NCI-H1105 (cell line): ENCODE measurements at places on chromosomes 3 and 15.
A peak's percentile ranks its signal among the peaks of the same experiment; 100 is the strongest.

DNA sequence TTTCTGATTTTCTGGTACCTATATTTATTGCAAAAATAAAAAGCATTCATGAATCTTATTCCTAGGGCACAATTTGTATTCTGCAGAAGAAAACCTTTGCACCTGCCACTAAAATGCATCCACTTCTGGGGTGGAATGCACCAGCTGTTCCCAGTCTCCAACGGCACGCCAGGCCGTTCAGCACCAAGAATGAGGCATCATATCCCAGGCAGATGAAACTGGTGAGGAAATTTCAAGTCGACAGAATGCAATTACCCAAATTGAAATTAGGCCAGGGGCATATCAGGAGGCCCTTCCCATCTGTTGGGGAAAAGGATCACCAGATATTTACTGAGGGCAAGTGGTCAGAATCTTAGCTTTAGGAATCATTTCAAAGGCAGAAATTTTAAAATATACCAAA is 13.6 kb upstream of the RBMS3 start:
- no peak for DNase-seq

- DNase-seq: no peak
Observed at GRCh38 chr3:98902351-98902740, 851 bp upstream of the DCBLD2 start.

DNA sequence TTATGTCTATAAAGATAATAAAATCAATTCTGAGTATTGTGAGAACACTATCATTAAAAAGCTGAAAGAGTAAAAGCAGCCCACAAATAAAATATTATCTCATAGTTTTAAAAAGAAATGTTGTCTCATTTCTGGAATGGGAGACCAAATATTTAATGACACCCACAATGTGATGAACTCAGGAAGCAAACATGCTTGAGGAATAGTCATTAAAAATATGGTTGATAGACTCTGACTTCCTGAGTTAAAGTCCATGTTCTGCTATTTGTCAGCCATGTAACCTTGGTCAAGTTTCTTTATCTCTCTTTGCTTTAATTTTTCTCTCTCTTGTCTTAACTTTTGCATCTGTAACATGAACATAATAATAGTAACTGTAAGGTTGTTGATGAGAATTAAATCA is 35.5 kb upstream of the CHMP2B start:
- no peak for DNase-seq

GRCh38 chr15:58934521-58934920 is 1.0 kb upstream of the SLTM start:
- DNase-seq: no peak

DNA sequence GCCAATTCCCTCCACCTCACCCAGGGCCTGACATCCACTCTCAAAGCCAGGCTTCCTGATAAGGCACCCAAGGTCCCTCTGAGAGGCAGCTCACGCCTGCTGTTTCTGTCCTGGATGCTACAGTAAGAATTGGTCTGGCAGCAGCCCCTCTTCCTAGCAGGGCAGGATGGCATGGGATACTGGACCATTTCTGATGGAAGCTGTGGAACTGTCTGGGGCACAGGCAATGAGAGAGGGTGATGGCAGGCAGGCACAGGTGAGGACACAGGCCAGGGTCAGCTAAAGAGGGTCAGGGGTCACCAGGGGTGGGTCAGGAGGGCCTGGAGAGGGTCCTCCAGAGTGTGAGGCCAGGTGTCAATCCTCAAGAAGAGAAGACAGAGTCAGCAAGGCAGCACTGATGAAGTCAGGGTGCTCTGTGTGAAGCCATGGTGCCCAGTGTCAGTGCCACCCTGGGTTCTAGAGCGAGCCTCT is 41.9 kb upstream of the SLC41A3 start:
- no peak for DNase-seq

- peak; percentile 60 for DNase-seq
Observed at GRCh38 chr3:134795746-134796280, 753 bp downstream of the EPHB1 start.

- no peak for DNase-seq
Observed at GRCh38 chr15:51841406-51842040, 12.1 kb downstream of the TMOD3 start.
